ENCODE measurements at places on chromosomes 11 and 22.

GRCh38 chr11:65003282-65003681 is 6.5 kb upstream of the BATF2 start:
- DNase-seq, result no peak

- DNase-seq, result no peak
Measured at GRCh38 chr11:2132874-2133240, 6.3 kb downstream of the IGF2 start.

DNA sequence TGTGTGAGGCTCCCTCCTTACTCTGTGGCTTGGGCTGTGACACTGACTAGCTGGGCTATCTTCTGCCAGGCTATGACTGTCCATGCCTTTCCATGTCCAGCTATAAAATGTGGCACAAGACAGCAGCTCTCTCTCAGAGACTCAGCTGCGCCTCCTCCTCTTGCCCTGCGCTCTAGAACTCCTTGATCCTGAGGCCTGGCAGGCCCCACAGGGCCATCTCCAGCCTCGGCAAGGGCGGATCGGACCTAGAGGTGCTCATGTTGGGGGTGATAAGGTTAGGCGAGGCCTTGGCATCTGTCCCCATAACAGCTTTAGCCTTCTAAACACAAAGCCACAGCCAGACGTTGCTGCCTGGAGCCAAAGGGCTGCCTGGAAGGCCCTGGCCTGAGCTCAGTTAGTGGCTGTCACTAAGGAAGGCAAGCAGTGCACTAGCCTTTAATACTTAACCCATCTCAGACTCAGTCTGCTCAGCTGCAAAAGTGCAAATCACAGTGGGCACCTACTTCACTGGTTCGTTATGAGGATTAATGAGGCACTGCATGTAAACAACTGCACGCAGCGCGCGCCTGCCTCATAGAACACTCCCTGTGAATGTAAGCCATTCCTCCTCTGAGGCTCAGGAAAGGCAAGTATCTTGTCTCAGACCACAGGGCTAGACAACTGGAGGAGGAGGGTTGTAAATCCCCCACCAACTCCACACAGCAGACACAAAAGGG is 1.2 kb downstream of the GUCD1 start:
- DNase-seq, result no peak

- DNase-seq, result no peak
Measured at GRCh38 chr11:6574816-6575715, 28.4 kb downstream of the RRP8 start.

GRCh38 chr11:102192349-102193066 is 82.3 kb downstream of the YAP1 start:
- DNase-seq, result no peak
